Activated CD4-positive, alpha-beta memory T cell treated with anti-CD3 and anti-CD28 coated beads for 36 hours (primary cell): ENCODE measurements at places on chromosomes 2 and 18. TPM values are rescaled to one million over a fixed set of nuclear protein-coding genes. Genes with fewer than 3 reads are reported as not detected.

Gene BCL11A
- total RNA-seq = not detected

Gene ZNF24
- 48.6 TPM for total RNA-seq

Gene FASTKD1
- 47.6 TPM for total RNA-seq

Gene FSHR
- total RNA-seq = not detected

Gene KLHL41
- not detected for total RNA-seq

GRCh38 chr2:231411237-231411636 is 15.7 kb downstream of the B3GNT7 start:
- no peak for DNase-seq

- DNase-seq = no peak
Measured at GRCh38 chr2:160375037-160375436, 118.6 kb downstream of the RBMS1 start.

DNA sequence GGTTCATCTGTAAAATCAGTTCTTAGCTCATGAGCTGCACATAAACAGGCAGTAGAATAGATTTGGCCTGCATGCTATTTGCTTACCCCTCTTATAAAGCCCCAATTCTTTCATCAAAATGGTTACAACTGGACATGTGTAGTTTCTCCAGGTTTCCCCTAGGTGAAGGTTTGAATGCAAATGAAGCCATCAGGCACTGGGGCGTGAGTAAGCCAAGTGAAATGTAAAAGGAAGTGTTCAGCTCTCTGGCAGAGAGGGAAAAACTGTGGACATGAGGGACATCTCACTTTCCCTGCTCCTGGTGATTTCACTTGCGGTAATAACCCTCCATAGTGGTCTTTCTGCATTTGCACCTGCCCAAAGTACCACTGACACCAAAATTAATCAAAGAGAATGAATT is 1402.3 kb upstream of the LRRTM1 start:
- no peak for DNase-seq

DNA sequence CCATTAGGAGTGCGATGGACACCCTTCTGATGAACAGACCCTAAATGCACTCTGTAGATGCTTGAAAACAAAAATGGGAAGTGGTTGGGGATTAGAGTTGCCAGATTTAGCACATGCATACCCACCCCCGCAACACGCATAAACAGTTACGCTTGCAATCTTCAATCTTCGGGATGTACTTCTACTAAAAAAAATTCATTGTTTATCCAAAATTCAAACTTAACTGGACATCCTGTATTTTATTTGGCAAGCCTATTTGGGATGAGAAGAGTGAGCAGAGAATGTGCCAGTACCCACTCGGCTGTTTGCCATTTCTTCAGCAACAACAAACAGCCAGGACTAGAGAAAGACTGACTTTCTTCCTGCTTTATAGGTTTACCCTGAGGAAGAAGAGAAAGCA is 18.4 kb downstream of the KIAA2012 start:
- DNase-seq = no peak

DNA sequence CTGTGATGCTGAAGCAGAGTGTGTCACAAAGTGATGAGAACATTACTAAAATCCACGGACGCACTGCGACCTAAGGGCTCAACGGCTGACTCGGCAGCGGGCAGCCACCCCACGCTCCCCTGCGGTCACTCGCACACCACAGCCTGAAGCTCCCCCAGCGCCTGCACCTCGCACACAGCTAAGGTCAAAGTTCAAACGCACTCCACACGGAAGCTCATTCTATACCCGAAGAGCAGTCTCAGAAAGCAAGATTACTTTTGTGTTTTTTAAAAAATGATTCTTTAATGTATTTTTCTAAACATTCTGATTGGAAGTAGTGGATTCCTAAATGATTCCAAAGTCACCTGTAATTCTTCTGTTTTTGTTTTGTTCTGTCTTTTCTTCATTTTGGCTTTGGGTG is 21.7 kb downstream of the ASPRV1 start:
- DNase-seq = no peak

DNA sequence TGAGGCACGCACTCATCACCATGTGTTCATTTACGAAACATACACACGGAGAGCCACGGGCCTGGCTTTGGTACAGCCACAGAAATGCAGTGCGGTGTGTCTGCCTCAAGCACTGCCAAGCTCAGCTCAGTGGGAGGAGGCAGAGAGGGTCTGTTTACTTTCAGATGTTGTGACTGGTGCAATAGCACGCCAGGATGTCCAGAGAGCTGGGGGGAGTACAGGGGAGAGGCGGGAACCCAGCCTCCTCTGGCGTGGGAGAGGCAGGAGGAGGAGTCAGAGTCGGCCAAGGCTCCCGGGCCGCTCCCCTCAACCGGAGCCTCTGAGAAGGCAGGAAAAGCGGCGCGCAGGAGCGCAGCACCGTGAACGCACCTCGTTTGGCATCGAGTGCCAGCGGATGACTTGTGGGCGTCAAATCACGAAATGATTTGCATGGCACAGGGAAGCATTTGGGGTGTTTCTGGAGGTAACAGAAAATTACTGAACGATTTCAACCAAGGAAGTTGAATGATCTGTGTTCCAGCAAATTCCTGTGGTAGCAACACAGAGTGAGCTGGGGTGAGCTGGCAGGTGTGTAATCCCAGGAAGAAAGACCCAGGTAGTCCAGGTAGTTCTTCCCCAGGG is 143.0 kb downstream of the ZNF516 start:
- DNase-seq = no peak
